ENCODE measurements at places on chromosomes 11 and 22.

DNA sequence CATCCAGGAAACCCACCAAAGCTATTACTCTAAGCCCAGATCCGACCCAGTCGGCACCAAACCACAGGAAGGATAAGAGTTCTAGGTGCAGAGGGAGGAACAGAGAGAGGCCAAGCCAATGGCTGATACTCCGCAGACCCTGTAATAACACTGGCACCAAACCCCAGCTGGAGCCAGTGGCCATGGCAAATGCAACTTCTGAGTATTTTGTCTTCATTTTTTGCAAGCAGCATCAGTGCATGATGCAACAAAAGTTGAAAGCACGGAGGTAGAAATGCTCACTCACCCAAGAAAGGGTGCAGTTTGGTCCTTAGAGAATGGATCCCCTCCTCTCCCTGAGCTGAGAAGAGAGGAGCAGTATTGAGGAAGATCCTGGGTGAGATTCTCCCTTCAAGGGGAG lies 2.8 kb downstream of the TMEM121B start:
- no peak for DNase-seq

DNA sequence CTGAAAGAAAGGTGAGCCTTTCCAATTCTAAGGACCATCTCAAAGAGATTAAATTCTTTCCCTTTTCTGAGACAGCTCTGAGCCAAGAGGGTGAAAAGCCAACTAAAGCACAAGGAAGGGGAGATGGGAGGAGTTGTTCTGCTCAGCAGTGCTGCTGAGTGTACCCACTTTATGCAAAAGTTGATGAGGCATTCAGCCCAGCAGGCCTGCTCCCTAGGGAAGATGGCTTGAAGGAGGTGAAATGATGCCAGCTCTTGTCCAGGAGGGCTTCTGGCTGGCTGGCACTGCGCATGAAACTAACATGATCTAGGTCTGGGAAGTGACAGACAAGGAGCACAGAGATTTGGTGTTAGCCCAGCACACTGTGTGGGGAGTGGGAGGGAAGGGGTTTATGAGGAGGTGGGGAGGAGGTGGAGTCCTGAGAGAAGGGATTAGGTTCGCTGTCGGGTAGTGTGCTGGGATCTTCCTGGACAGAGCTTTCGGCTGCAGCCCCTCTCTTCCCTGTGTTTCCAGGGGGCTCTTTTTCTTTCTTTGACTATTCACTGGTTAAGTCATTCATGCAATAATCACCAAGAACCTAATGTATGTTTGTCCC lies 225.5 kb upstream of the NARS2 start:
- DNase-seq = no peak

- no peak for DNase-seq
Measured at GRCh38 chr22:25563761-25564319, 635 bp upstream of the GRK3 start.

- no peak for DNase-seq
Measured at GRCh38 chr22:46902436-46902835, 140.0 kb downstream of the TBC1D22A start.

GRCh38 chr11:64801158-64801464 lies 1.9 kb downstream of the MAP4K2 start:
- DNase-seq = no peak

DNA sequence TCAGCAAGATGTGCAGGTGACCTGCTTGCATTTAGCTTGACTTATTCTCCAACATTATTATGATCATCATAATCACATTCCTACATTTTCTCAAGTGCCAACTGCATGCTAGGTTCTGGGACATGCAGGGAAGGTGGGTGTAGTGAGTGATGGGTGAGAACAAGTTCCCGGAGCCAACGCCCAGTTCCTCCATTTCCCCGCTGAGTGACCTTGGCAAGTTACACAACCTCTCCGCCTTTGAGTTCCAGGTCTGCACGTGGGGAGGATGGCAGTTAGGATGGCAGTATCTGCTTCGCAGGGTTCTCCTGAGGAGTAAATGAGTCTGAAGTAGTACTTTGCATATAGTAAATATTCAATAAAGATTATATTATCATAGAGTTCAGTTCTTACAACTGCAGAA lies 140.3 kb downstream of the GRIK4 start:
- DNase-seq = no peak

DNA sequence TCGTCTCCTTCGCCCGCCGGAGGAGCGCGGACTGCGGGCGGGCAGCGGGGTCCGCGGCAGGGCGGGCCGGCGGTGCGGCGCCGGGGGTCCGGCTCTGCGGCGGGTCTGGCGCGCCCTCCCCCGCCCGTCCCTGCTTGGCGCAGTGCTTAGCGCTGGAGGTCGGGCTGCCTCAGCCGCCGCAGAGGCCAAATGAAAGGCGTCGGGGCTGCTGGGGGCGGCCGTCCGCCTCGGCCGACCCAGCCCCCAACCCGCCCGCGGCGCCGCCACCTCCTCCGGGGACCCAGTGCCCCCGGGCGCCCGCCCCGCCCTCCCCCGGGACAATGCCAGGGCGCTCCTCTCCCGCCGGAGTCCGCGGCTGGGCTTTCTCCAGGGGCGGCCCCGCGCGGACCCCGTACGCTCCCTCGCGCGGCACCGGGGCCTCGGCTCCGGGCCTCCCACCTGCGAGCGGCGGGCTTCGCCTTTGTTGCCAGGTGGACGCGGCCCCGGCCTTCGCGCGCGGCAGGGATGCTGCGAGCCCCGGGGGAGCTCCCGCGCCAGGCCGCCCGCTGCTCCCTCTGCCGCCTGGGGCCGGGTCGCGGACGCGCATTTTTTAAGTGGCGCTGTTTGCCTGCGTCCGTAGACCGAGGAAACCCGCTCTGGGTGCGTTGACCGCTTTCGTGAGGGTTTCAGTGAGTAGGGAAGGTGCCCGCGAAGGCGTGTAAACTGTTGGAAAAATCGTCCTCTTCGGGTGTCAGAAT lies 583 bp downstream of the APLP2 start:
- DNase-seq = peak; percentile 26

GRCh38 chr11:1782831-1783724 lies 19.4 kb upstream of the CTSD start:
- DNase-seq = peak; percentile 88

GRCh38 chr11:72471005-72471898 lies 36.9 kb upstream of the CLPB start:
- DNase-seq = peak; percentile 78

DNA sequence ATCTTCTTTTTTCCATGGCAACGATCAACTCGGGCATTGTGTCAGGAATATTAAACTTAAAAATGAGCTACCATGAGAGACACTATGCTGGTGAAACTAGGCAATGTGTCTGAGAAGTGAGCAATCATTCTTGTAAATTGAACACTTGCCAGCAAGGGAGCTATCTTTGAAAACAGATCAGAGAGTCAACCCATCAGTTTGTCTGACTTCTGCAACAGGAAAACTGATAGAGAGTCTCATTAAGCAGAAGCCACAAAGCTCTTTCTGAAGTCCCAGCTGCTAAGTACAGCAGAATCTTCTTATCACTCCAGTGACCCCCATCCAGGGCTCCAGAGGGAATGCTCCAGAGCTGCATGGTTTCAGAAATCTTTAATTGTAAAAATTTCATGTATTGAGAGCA lies 114.7 kb downstream of the MSANTD4 start:
- no peak for DNase-seq

Data from fibroblast of villous mesenchyme (primary cell).